ENCODE measurements at places on chromosomes 7 and 10. TPM values are rescaled to one million over a fixed set of nuclear protein-coding genes. Genes with fewer than 3 reads are reported as not detected.

DNA sequence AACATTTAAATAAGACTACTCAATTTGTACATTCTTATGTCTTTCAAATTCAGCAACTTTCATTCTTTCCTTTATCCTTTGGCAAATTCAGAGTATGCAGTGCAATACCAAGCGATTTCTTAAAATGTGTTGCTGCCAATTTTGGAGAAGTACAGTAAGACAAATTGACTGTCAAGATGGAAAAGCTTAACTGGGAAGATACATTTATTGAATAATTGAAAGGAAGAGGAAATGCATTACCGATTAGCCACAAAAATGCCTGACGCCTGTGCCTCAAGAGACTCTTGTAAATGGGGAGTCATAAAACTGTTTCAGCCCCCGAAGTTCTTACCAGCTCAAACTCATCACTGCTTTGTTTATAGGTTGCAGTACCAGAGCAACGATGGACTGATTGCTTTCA, 373.3 kb upstream of the GALNT17 start:
- peak overlapping the region; percentile 49 for H3K27ac ChIP-seq
- no peaks in the 10 kb centered on the region for H3K36me3 ChIP-seq
- H3K27me3 ChIP-seq, result no peaks in the 10 kb centered on the region
- peaks cover 19% of the 10 kb centered on the region for H3K4me1 ChIP-seq
- no peak for DNase-seq

GRCh38 chr7:115680921-115681320, 349.6 kb downstream of the TFEC start:
- no peak for DNase-seq
- H3K4me3 ChIP-seq, result no peak overlapping the region
- no peaks in the 10 kb centered on the region for H3K36me3 ChIP-seq
- no peak overlapping the region for H3K27ac ChIP-seq
- peaks cover 2% of the 10 kb centered on the region for H3K4me1 ChIP-seq
- H3K27me3 ChIP-seq, result peaks cover 10% of the 10 kb centered on the region

DNA sequence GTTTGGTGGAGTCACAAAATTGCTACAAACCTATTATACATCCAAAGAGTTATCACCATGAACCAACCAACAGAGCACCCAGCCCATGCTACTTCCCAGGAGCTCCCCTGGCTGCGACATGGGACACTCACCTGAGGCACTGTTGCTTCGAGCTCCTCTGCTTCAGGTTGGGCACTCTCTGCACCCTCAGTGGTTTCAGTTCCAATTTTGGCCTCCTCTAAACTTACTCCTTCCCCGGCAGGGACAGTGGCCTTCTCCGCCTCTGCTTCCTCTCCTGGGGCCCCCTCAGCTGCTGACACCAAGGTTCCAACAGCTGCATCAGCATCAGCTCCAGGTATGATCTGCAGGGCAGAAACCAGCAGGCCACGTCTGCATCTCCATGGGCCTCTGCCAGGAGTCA, 120.4 kb upstream of the TARP start:
- peaks cover 2% of the 10 kb centered on the region for H3K36me3 ChIP-seq
- no peak overlapping the region for H3K27ac ChIP-seq
- peaks cover 9% of the 10 kb centered on the region for H3K4me1 ChIP-seq
- H3K27me3 ChIP-seq, result peaks cover 9% of the 10 kb centered on the region
- H3K4me3 ChIP-seq, result no peak overlapping the region

GRCh38 chr7:24882989-24883621, 96.9 kb downstream of the OSBPL3 start:
- H3K4me3 ChIP-seq, result no peak overlapping the region
- no peaks in the 10 kb centered on the region for H3K27me3 ChIP-seq
- no peak for DNase-seq
- peaks cover 25% of the 10 kb centered on the region for H3K4me1 ChIP-seq

DNA sequence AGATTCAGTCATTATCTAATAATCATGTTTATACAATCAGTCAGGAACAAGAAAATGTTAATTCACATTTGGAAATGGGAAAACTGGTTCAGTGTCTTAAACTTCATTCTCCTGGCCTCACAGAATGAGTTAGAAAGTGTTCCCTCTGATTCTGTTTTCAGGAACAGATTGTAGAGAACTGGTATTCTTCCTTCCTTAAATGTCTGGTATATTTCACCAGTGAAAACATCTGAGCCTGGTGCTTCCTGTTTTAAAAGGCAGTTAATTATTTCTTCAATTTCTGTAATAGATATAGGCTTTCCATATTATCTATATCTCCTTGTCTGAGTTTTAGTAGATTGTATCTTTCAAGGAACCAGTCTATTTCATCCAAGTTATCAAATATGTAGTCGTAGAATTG, 97.1 kb upstream of the TMEM168 start:
- H3K27ac ChIP-seq, result no peak overlapping the region
- no peak overlapping the region for H3K4me3 ChIP-seq
- H3K36me3 ChIP-seq, result peaks cover 5% of the 10 kb centered on the region
- no peak for DNase-seq

GRCh38 chr10:28938745-28939144, 261.4 kb downstream of the BAMBI start:
- DNase-seq, result no peak
- peaks cover 5% of the 10 kb centered on the region for H3K27me3 ChIP-seq
- no peaks in the 10 kb centered on the region for H3K36me3 ChIP-seq
- H3K4me1 ChIP-seq, result no peaks in the 10 kb centered on the region

The GRM3 gene
- not detected for total RNA-seq

The STRA8 gene
- not detected for total RNA-seq

The PRLHR gene
- not detected for total RNA-seq

The FOXI2 gene
- total RNA-seq, result not detected

The TMEM168 gene
- total RNA-seq, result 16.0 TPM

Measured in T-helper 17 cell (primary cell).